Globus pallidus (tissue), 1 donor: ENCODE measurements at places on chromosomes 7 and 10.
A peak's percentile ranks its signal among the peaks of the same experiment; 100 is the strongest.

- DNase-seq, result no peak
Measured at GRCh38 chr7:73732397-73732796, 6.2 kb downstream of the ABHD11 start.

DNA sequence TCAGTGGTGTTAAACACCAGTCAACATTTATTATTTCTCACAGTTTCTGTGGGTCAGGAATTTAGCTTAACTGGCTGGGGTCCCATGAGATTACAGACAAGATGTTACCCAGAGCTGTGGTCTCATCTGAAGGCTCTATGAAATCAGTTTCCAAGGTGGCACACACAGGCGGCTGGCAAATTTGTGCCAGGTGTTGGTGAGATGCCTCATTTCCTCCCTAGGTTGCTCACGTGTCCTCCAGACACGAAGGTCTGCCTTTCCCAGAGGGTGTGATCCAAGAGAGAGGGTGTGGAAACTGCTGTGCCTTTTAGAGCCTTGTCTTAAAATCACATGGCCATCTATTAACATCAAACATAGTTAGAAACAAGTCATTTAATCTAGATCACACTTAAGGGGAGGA lies 209.0 kb downstream of the JCAD start:
- DNase-seq, result no peak

DNA sequence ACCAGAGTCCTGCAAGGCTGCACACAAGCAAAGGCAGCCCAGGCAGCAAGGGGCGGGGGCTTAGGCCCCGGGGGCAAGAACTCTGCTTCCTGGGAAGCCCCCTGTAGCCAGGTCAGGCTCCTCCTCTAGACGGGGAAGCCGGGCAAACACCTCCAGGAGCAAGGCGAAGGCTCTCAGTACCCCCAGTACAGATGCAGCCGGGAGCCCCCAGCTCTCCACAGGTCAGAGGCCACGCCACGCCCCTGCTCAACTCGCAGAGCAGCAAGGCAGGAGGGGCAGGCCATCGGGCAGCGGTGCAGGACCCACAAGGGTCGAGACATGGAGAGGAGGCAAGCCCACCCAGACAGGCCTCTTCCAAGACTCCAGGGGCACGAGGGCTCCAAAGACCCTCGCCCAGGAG lies 108.8 kb downstream of the MAD1L1 start:
- no peak for DNase-seq

DNA sequence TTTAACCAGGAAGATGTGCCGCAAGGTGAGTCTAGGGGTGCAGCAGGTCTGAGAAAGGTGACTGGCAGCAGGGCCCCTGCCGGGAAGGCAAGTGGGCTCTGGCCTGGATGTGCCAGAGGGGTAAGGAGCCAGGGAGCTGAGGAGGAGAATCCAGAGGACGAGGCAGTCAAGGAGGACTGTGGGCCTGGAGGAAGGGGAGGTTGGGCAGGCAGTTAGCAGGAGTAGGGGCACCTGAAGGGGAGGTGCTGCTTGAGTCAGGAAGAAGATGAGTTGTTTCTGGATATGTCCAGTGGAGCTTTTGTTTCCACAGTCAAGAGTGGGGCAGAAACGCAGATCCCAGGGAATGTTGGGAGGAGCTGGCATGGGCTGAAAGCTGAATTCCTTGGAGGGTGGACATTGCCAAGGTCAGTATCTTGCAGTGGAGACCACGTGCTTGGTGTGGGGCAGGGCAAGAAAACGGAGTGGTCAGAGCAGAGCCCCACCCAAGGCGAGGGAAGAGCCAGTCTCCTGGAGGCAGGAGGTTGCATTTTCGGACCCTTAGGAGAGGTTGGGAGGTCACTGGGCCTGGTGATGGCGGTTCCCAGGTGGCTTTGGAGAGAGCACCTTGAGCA lies 34.0 kb downstream of the MINDY4 start:
- no peak for DNase-seq

GRCh38 chr7:23333671-23334246 lies 34.6 kb downstream of the MALSU1 start:
- no peak for DNase-seq

GRCh38 chr7:46746695-46747687 lies 825.9 kb upstream of the IGFBP3 start:
- DNase-seq, result no peak

DNA sequence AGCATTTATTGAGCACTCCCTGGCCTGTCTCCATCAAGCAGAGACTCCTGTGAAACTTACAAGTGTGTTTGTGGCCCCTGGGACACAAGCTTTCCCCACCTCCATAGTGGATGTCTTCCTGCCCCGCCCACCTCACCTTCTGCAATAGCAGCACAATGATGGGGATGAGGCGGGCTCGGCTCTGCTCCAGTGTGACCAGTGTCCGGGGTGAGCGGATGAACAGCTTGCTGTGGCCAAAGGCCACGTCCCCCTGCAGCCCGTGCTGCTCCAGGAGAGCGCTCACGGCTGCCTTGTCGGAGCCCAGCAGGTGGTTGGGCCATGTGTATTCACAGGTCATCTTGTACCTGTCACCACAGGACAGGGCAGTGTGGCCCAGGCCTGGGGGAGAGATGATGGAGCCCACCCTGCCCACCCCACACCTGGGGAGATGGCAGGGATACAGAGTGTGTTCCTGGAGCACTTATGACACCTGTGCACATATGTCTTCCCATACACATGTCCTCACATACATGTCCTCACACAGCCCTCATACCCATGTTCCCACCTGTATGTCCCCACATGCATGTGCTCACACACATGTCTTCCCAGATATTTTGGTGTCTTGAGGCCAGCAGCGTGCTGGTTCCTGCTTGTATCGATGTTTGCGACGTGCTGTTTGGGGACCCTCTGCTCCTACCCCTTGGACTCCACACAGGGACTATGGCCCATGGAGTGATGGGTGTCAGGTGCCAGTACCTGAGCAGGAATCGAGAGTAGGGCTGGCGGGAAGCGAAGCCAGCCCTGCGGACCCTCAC lies 12.7 kb downstream of the MYO1G start:
- no peak for DNase-seq

- DNase-seq, result no peak
Measured at GRCh38 chr10:80051993-80052392, 26.5 kb upstream of the TMEM254 start.

DNA sequence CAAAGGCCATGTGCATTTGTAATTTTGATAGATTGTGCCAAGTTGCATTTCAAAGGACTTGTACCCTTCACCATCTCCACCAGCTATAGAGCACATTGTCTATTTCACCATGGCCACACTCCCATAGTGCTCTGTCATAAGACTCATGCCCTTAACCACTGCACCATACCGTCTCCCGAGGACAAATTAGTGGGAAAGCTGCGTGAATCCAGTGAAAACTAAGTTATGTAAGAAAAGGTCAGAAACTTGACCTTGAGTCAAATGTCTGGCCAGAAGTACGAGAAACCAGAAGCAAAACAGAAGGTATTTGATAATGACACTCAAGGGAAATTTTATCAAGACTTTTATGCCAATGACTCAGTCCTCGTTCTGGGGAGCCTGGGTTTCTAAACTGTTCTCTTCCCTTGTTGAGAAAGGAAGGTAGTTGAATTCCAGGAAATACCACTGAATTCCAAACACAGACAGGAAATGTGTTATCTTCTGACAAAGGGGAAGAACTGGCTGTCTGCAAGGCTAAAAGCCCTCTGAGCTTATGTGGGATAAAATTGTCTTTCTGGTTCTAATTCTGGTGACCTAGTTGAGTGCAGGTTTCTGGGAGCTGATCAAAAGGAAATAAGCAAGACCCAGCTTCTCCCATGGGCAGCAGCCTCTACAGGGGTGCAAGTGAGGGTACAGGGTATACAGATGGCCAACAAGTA lies 49.7 kb downstream of the CDK1 start:
- DNase-seq, result no peak

GRCh38 chr7:123401295-123401694 lies 133.1 kb downstream of the IQUB start:
- no peak for DNase-seq

DNA sequence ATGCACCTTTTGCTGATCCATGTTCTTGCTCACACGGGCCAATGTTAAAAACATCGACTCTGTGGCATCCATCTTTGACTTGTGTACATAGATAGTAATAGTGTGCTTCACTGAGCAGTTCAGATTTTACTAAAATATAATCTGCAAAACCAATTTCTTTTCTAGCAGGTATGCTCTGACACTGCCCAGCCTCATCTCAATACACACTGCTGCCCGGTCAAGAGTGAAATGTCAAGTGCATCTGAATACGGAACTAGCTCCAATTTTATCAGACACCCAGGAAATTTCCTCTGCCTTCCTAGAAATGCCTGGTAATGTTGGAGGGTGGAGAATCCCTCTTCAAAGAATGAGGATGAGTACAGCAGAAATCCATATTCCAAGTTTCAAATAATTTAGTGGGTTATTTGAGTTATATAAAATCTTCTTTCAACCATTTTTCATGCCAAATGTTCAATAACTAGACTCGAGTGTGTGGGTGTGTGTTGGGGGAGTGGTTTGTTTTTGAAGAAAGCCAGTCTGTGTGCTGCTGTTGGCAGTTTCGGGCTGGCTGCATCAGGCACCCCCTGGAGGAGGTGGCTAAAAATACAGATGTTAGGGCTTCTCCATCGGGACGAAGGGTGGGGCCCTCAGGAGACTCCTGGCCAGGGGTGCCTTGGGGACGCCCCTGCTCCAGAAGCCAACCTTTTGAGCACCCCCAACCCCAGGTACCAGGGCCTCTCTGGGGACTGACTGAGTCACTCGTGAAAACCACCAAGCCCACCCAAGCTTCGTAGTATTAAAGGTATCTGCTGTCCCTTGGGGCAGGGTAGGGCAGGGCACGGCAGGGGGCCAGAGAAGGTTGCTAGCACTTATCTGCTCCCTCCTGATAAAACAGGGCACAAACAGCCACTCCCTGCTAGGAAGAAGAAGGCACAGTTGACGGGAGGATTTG lies 15.4 kb downstream of the CTBP2 start:
- DNase-seq, result peak; percentile 68

DNA sequence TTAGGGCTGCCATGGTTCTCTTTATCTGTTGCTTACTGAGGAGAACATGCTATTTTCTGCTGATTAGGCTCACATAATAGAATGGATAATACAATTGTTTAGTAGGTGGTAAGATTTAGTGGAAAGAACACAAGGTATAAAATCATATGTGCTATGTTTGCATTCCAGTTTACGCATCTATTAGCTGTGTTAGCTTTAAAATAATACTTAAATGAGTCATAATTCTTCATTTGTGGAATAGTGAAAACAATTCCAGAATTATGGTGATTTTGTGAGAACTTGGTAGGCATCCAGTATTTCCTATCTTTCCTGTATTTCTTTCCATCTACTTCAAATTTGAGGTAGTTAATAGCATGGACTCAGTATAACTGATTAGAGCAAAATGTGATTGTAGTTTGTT lies 1585.5 kb upstream of the LRRTM3 start:
- DNase-seq, result no peak

DNA sequence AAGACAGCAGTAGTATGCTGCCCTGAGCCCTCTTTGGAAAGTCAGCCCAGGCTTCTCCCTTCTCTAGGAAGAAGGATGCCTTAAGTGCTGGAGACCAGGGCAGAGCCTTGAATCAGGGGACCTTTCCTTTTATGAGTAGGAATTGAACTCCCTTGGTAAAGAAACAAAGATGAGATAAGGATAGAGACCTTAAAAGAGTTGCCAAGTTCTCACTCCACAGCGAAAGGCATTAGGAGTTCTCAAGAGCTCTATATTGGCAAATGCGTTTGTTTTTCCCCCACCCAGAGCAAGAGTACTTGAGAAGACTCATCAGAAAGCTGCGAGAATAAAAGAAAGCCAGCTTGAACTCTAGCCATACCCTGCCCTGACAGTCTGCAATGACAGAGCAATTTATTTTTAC lies 72.9 kb upstream of the OGDHL start:
- no peak for DNase-seq

DNA sequence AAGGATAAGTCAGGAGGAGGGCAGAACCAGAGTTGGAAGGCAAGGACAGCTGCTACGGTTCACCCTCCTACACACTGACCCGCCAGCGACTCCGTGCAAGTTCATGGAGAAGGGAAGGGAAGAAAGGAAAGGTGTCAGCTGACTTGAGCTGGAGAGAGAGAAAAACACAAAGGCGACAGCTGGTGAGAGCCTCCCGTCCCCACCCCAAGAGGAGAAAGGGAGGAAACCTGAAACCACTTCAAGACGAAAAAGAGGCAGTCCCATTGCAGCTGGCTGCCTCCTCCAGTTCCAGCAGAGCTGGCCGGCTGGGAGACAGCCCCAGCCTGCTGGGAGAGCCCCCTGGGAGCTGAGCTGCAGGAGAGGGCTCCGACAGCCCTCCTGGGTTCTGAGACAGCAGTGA lies 75.2 kb downstream of the PARD3 start:
- DNase-seq, result peak; percentile 14

DNA sequence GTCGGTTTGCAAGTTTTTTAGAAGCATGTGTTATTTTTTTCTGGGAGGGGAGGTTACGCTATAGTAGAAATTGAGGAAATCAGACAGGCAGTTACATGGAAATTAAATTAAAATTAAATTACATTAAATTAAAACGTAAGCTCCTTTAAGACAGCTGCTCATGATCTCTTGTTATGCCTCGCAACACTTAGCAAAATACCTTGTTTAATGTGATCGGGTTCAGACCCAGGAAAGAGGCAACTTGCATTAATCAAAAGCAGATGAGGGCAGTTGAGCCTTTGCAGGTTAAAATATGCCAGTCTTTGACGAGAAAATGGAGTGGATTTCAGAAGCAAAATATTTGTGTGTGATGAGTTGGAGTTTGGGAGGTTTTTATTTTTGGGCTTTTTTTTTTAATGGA lies 651.8 kb downstream of the INHBA start:
- no peak for DNase-seq

DNA sequence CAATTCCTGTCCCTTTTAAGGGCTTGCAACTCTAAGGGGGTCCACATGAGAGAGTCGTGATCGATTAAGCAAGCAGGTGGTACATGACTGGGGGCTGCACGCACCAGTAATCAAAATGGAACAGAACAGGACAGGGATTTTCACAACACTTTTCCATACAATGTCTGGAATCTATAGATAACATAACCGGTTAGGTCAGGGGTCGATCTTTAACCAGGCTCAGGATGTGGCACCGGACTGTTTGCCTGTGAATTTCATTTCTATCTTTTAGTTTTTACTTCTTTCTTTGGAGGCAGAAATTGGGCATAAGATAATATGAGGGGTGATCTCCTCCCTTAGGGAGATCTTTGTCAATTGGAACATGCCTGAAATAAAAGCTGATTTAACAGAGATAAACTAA lies 370.1 kb downstream of the IPMK start:
- DNase-seq, result no peak

DNA sequence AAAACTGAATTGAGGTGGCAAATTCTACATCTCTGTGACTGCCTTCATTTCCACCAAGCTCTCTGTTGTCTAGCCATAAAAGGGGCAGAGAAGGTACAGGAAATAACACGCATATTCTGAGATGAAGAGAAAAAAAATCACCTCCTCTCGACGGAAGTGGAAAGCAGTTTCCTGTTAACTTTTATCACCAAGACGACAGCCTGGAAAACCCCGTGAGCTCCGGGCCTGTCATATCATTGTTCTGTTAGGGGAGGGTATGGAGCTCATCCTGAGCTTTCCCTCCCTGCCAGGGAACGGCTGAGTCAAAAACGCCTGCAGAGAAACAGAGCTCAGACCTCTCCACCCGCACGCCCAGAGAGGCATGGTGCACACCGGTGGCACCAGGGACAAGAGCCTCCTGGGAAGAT lies 200.3 kb downstream of the PRPF18 start:
- no peak for DNase-seq
